ENCODE measurements at places on chromosomes 2 and 18.

DNA sequence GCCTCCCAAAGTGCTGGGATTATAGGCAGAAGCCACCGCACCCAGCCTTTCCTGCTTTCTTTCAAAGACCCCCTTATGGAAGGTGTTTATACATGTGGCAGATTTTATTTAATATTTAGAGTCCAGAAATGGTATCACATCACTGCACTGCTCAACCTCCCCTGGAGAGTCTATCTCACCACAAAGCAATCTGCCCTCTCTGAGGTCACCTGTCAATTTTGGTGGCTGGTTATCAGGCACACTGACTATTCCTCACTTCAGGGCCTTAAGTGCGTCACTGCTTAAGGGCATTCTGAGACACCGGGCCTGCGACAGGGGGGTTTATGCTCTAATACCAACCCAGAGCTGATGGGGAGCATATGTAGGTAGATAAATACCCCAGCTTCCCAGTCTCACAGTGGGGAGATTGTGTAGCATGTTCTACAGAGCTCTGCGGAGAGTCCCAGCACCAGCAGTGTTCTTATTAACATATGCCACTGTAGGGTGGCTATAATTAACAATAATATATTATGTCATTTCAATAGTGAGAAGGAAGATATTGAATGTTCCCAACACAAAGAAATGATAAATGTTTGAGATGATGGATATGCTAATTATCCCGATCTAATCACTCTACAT is 42.7 kb upstream of the ZDBF2 start:
- DNase-seq, result peak; percentile 3

GRCh38 chr2:231706731-231707624 is 1.3 kb upstream of the PTMA start:
- DNase-seq, result peak; percentile 98

- no peak for DNase-seq
These were observed 1003.2 kb upstream of the FAM98A start for GRCh38 chr2:34602262-34602661.

GRCh38 chr2:218664653-218665052 is 5.2 kb downstream of the BCS1L start:
- DNase-seq, result no peak

GRCh38 chr2:69997015-69997830 is 35.8 kb upstream of the ASPRV1 start:
- no peak for DNase-seq

GRCh38 chr18:55396979-55397378 is 191.0 kb downstream of the TCF4 start:
- DNase-seq, result no peak

Data from NCI-H524 (cell line).